HS-5 (cell line): ENCODE measurements at places on chromosomes 11 and 22.

DNA sequence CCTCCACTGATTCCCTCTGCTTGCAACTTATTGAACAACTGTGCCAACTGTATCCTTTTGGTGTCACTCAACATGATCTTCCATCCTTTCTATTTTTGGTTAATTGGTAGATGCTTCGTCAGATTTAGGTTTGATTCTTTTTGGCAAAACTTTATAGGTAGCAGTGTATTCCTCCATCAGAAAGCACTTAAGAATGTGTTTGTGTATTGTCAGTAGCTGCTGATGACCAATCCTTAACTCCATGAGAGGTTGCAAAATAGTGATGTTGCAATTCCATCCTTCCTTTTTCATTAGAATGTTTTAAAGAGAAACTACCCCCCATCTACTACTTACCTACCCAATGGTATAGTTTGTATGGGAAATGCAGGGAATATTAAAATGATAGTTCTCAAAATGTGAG is 22.1 kb downstream of the FAM76B start:
- peak; percentile 65 for DNase-seq

- no peak for DNase-seq
These were observed 34.7 kb downstream of the LUZP2 start for GRCh38 chr11:24531528-24531927.

DNA sequence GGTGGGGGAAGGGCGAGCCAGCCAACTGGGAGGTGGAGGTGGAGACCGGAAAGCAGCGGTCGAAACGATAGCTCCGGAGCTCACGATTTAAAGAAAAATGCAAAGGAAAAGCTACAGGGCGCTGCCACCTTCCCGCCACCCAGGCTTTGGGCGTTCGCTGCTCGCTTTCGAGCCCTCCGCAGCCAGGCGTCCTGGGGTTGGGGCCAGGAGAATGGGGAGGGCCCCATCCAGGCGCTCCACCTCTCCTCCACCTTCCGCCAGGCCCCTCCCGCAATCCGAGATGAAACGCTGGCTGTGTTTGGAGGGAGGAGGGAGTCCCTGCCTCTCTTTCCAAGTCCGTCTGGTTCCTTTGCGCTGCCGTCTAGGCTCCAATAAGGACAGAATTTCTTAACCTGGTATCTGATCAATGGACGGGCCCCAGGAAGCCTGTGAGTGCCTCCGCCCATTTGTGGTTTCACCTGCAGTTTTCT is 483 bp upstream of the ABTB2 start:
- DNase-seq = no peak

DNA sequence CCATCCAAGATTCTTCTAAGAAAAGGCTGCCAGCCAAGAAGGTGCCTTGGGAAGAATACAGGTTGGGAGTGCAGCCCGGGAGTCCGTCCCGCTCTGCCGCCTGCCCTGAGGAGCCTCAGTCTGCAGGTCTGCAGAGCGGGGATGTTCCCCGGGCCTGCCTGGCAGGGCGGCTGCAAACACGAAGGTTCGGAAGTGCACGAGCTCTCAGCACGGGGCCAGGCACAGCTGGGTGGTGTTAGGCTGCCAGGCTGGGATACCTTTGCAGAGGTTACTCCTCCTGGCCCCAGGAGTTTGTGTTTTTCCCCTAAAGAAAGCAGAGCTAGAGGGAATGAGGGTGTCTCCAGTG is 9.4 kb upstream of the PRR5 start:
- DNase-seq = no peak

DNA sequence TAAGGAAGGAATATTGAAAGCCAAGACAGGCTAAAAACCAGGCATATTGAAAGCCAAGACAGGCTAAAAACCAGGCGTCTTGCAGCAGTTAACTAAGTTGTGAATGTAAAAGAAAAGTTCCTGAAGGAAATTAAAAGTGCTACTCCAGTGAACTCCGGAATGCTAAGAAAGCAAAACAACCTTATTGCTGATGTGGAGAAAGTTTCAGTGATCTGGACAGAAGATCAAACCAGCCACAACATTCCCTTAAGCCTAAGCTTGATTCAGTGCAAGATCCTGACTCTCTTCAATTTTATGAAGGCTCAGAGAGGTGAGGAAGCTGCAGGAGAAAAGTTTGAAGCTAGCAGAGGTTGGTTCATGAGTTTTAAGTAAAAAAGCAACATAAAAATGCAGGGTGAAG is 51.4 kb downstream of the PACS1 start:
- DNase-seq = no peak

DNA sequence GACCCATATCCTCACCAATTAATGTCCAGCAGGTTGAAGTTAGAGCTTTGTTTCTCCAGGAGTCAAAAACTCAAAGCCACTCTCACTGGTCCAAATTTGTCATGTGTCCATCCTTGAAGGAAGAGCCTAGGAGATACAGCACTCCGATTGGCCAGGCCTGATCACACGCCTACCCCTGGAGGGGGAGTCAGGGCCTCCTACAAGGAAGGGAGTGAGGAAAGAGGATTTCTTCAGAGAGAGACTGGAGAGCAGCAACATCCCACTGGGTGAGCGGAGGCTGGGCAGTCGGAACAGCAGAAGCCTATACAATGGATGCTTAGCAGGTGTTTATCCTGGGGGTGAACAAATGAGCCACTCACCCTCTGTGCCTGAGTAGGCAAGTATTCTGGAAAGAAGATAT is 113.9 kb downstream of the TRIM29 start:
- no peak for DNase-seq
